Esophagus squamous epithelium (tissue), 5 donors: ENCODE measurements at places on chromosomes 16 and 17. TPM values are rescaled to one million over a fixed set of nuclear protein-coding genes. Genes with fewer than 3 reads are reported as not detected.

SLC35G3 gene
- total RNA-seq: not detected

DNA sequence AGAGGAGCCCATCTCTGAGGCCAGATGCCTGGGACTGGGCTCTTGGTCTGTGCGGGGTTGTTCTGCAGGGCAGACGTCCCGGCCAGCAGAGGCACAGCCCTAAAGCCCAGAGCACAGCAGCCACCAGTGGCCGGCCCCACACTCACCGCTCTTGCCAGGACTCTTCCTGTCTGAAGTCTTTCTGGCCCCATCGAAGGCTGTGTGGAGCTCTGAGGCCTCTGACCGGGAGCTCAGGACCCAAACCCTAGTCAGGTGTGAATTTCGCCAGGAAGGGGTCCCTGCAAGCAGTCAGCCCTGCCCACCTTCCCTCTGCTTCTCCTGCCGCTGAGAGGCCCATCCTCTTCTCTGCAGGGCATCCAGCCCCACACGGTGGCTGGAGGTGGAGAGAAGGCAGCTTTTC lies 10.7 kb downstream of the ACSF3 start:
- H3K27me3 ChIP-seq: no peaks in the 10 kb centered on the region
- peaks cover 20% of the 10 kb centered on the region for H3K36me3 ChIP-seq
- H3K27ac ChIP-seq: no peak overlapping the region
- no peaks in the 10 kb centered on the region for H3K4me1 ChIP-seq

ABCC6 gene
- not detected for total RNA-seq

DNASE1L2 gene
- 0.61 TPM for total RNA-seq

GRCh38 chr16:19636436-19637267 lies 81.1 kb downstream of the VPS35L start:
- H3K4me3 ChIP-seq: no peak overlapping the region
- peaks cover 7% of the 10 kb centered on the region for H3K4me1 ChIP-seq
- no peaks in the 10 kb centered on the region for H3K36me3 ChIP-seq
- H3K27me3 ChIP-seq: no peaks in the 10 kb centered on the region
- peak overlapping the region; percentile 39 for H3K27ac ChIP-seq

DNA sequence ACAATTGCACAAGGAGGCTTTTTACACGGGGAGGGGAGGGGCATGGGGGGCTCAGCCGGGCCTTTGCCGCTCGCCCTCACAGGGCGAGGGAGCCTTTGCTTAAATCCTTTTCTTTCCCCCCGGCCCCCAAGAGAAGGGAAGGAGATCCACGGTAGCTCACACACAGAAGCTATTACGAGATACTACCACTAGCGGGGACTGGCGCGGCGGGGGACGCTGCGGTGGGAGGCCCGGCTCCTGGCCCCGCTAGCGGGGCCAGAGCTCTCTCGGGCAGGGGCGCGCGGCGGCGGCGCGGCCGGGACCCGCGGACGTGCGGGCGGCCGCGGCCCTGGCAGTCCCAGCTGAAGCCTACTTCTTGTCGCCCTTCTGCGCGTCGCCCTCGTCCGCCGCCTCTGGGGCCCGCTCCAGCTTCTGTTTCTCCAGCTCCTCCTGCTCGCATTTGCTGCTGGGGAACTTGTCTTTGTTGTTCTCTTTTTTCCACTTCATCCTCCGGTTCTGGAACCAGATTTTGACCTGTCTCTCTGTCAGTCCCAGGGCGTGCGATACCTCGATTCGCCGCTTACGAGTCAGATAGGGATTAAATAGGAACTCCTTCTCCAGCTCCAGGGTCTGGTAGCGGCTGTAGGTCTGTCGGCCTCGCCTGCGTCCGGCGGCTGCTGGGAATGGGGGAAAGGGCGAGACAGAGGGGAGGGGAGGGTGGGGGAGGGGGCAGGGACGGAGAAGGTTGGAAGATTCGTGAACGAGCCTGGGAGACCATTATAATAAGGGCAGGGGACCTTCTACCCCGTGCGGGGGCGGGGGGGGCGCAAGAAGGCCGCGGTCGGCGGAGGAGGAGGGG lies 2.0 kb downstream of the HOXB8 start:
- no peak overlapping the region for H3K27ac ChIP-seq
- H3K4me1 ChIP-seq: peaks cover 40% of the 10 kb centered on the region
- H3K4me3 ChIP-seq: peak overlapping the region; percentile 1
- DNase-seq: no peak
- H3K27me3 ChIP-seq: peaks cover 100% of the 10 kb centered on the region
- H3K36me3 ChIP-seq: no peaks in the 10 kb centered on the region

UNC13D gene
- total RNA-seq: 16.9 TPM

DNA sequence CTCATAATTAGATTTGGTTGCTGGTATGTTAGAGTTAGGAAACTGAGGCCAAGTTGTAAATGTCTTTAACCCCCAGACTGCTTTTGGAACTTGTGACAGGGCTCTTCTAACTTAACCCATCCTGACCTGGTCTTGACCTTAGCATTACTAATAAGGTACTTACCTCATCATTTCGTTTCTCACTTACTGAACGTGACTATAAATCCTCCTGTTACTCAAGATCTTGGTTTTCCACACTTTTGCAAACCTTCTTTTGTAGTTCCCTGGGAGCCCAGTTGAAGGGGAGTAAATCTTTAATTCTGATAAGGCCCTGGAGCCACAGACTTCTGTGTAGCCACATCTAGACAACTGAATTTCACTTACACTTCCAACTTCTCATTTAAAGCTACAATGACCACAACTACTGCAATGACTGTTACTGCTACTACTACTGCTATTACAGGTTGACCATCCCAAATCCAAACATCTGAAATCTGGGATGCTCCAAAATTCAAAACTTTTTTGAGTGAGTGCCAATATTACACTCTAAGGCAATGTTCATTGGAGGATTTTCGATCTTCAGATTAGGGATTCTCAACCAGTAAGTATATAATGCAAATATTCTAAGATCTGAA lies 248.8 kb upstream of the TBX2 start:
- H3K4me1 ChIP-seq: no peaks in the 10 kb centered on the region
- H3K4me3 ChIP-seq: no peak overlapping the region
- H3K27ac ChIP-seq: no peak overlapping the region
- no peak for DNase-seq

DNA sequence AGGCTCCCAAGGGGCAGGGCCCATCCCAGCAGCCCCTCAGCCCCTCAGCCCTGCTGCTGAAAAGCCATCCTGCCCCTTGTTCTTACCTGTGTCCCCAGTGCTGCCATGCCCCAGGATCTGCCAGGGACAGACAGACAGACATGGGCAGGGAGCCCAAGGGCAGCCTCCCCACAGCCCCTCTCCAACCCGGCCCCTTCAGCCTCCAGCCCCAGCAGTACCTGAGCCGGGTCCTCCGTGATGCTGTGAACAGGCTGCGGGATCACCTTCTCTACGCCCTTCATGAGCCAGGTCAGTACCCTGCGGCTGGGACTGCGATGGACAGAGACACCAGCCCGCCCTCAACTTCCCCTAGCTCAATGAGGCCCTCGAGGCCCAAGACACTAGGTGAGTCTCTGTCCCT lies 8.2 kb downstream of the CNGB1 start:
- H3K36me3 ChIP-seq: no peaks in the 10 kb centered on the region
- H3K27me3 ChIP-seq: no peaks in the 10 kb centered on the region
- no peak overlapping the region for H3K4me3 ChIP-seq
- no peak overlapping the region for H3K27ac ChIP-seq
- H3K4me1 ChIP-seq: no peaks in the 10 kb centered on the region
- no peak for DNase-seq

DNA sequence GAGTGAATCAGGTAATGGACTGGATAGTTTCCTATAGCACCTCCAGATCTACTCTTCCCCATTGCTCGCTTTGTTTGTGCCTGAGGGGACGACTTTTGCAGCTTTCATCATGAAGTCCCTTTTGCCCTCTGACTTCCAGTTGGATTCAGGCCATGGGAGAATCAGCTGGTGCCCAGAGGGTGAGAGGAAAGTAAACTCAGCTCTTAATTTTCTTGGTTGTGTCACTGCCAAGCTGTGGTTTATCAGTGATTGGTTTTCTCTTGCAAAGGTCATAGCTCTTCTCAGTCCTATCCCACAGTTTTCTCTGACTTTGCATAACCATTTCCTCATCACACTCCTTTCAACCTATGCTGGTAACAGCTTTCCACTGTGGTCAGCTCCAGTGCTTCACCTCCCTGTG lies 200.1 kb downstream of the KCNJ2 start:
- DNase-seq: no peak
- H3K4me1 ChIP-seq: no peaks in the 10 kb centered on the region
- H3K36me3 ChIP-seq: no peaks in the 10 kb centered on the region
- no peaks in the 10 kb centered on the region for H3K27me3 ChIP-seq

GRCh38 chr16:2205104-2205966 lies at the start of gene MLST8:
Gene MLST8, plus strand, starts transcription at chr16:2205454. Its CDS starts 632 bp downstream, at chr16:2206086.
- H3K27ac ChIP-seq: peak within 1 kb of the TSS; percentile 99
- DNase-seq: peak; percentile 57
- H3K36me3 ChIP-seq: peaks cover 40% of the 10 kb centered on the region
- peaks cover 22% of the 10 kb centered on the region for H3K4me1 ChIP-seq

- no peaks in the 10 kb centered on the region for H3K36me3 ChIP-seq
- H3K4me3 ChIP-seq: peak overlapping the region; percentile 23
- no peak overlapping the region for H3K27ac ChIP-seq
- peaks cover 26% of the 10 kb centered on the region for H3K4me1 ChIP-seq
Observed at GRCh38 chr17:1907909-1908698, 78.3 kb downstream of the RPA1 start.

SMIM36 gene
- not detected for total RNA-seq

DNA sequence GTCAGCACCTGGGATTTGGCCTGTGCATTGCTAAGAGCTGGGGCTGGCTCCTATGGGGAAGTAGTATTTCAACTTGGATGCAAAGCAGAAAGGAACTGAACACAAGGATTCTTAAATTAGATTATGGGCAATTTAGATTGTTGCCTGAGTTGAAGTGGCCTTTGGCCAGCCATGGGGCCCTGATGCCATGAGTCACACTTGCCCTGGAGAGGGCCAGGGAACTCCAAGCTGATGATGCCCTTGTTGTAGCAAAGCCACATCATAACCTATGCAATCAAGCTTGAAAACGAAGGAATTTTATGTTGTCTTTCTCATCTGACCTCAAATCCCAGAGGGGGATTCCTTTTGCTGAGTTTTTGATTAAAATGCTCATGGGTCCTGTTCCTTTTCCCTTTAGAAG lies 3.9 kb upstream of the SPATA32 start:
- H3K36me3 ChIP-seq: peaks cover 49% of the 10 kb centered on the region
- no peak for DNase-seq
- H3K4me3 ChIP-seq: no peak overlapping the region

HS3ST6 gene
- total RNA-seq: 9.9 TPM

DNA sequence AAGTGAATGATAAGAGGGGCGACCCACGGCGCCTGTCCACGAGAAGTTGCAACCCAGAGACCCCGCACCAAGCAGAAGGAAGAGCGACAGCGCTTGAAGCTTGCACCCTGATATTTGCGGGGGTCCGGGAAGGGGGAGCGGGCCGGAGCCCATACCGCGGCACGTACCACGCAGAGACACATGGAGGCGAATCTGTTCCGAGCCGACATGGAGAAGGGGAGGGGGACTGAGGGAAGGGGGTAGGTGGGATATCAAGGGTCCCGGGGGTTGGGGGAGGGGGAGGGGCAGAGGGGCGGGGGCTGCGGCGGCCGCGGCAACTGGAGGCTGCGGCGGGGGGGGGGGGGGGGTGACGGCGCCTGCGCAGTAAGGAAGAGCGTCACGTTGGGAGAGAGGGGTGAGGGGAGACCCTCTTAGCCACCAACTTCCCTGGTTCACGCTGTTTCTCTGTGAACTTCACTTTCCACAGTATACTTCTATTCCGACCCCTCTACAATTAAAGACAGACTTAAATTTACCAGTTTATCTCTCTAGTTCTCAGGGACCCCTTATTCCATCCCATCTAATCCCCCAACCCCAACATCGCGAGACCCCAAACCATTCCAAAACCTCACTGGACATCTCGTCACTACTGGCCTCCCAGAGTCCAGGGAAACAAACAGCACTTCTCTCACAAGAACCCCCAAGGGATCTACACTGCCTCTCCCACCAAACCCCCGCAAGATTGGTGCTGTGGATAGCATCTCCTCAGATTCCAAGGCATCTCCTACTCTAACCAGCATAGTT lies 8.0 kb downstream of the DLG4 start:
- H3K27me3 ChIP-seq: no peaks in the 10 kb centered on the region
- no peak overlapping the region for H3K27ac ChIP-seq
- H3K4me3 ChIP-seq: no peak overlapping the region
- DNase-seq: no peak

DNA sequence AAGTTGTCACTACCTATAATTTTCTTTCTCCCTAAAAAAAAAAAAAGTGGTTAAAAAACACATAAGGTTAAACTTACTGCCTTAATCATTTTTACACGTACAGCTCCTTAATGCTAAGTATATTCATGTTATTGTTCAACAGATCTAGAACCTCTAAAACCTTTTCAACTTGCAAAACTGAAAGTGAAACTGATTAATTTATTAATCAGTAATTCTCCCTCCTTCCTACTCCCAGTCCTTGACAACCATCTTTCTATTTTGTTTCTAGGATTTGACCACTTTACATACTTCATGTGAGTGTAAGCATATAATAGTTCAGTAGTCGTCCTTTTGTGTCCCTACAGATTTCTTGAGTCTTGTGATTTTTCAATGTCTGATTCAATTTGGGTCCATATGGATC lies 251.4 kb upstream of the KIF2B start:
- no peaks in the 10 kb centered on the region for H3K27me3 ChIP-seq
- no peak overlapping the region for H3K4me3 ChIP-seq
- no peak for DNase-seq
- no peaks in the 10 kb centered on the region for H3K4me1 ChIP-seq
- no peaks in the 10 kb centered on the region for H3K36me3 ChIP-seq

DNA sequence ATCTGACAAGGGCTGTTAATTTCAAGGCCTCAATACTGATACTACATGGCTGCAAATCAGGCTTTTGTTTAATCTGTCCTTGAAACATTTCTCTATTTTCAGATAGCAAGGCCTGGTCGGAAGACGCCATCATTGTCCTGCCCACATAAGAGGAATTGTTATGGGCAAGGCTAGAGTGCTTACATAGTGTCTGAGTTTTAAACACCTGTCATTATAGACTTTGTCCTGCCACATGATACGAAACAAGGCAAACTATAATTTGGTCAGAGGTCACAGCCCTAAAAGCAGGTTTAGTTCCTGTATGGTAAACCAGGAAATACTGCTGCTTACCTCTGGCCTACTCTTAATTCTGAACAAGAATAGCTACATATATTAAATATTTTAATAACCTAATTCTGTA lies 104.4 kb downstream of the SSH2 start:
- no peaks in the 10 kb centered on the region for H3K4me1 ChIP-seq
- no peaks in the 10 kb centered on the region for H3K36me3 ChIP-seq
- H3K27ac ChIP-seq: no peak overlapping the region
- H3K4me3 ChIP-seq: no peak overlapping the region
- H3K27me3 ChIP-seq: no peaks in the 10 kb centered on the region

DNA sequence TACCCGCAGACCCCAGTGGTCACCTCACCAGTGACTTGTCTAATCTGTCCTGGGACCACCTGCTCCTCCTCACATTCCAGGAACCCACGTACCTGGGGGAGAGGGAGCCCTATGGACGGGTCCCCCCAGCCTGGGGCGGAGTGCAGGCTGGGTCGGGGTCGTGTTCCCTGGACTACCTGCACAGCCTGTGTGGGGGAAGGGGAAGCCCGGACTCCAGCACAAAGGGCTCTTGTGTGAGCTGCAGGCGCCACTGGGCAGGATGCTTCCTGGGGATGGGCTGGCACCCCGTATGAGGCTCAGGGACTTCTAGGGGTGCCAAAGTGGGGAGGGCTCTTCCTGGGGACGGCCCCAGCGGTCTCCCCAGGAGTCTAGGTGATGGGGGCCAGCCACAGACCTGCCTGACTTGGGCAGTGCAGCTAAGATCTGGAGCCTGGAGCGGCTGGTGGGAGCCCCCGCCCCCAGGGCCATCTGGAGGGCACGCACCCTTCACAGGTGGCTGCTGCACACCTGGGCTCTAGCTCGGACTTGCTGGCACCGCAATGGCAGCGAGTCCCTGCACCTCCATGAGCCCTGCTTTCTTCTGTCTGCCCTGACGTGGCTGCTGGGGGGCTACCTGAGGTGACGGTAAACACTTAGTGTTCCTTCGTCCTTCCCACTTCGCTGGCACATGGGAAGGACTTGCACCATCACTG lies 7.5 kb downstream of the VASN start:
- H3K27ac ChIP-seq: no peak overlapping the region
- H3K4me1 ChIP-seq: peaks cover 41% of the 10 kb centered on the region
- H3K4me3 ChIP-seq: no peak overlapping the region
- no peak for DNase-seq
- H3K36me3 ChIP-seq: peaks cover 61% of the 10 kb centered on the region
